GM23248 (cell line): ENCODE measurements at places on chromosomes 11 and 22. TPM values are rescaled to one million over a fixed set of nuclear protein-coding genes. Genes with fewer than 3 reads are reported as not detected.

GRCh38 chr11:64935359-64936081 lies at the start of gene GPHA2:
TSS of gene GPHA2 (minus strand) at chr11:64935893. CDS start at chr11:64935460, 433 bp downstream.
- no peaks in the 10 kb centered on the region for H3K4me1 ChIP-seq
- DNase-seq = peak; percentile 20
- H3K27ac ChIP-seq = no peak within 1 kb of the TSS

Gene KIAA1671
- total RNA-seq = 0.51 and 0.76 TPM in 2 replicates

DNA sequence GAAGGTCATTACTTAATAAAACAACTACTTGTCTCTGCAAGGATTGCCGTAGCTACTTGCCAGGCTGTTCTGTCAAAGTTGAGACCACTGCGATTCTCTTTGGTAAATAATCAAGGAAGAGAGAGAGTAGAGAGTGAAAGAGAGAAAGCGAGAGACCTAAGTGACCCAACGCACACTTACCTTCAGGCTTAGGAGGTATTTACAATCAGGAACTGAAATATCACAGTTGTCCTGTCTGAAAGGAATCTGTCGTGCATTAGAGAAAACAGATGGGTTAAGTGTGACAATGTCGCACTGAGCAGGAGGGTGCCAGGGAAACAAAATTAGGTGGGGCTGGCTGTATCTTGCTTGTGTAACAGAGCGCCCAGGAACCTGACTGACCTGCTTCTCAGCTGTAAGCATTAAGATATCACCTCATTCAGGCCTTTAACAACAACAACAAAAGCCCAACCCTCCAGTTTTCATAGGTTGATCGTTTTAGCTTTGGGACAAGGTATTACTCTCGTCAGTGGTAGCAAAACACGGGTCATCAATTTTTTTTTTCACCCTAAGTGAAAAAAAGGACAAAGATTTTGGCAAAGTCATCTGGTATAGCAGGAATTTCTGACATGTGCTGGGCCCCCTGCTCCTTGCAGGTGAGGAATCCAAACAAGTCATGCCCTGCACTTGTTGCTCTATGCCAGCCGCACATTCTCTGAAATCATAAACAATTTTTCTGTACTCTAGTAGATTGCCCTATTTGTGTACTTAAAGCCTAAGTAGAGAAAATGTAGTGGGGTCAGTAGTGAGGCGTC lies at the start of gene MUC15:
MUC15 (minus strand) TSS at position 403 of the 794 bp plus-strand sequence. CDS start 5,169 bp downstream, outside the sequence.
- no peaks in the 10 kb centered on the region for H3K4me1 ChIP-seq
- H3K27me3 ChIP-seq = no peaks in the 10 kb centered on the region
- H3K4me3 ChIP-seq = no peak within 1 kb of the TSS
- no peak for DNase-seq
- H3K27ac ChIP-seq = no peak within 1 kb of the TSS

- H3K27ac ChIP-seq = no peak within 1 kb of the TSS
- no peaks in the 10 kb centered on the region for H3K36me3 ChIP-seq
- H3K27me3 ChIP-seq = peaks cover 22% of the 10 kb centered on the region
- peak within 1 kb of the TSS; percentile 44 for H3K4me3 ChIP-seq
These were observed at the start of gene EMID1 for GRCh38 chr22:29205594-29206371. TSS of gene EMID1 (plus strand) at chr22:29205896. CDS start at chr22:29206039, 143 bp downstream.

GRCh38 chr11:68027667-68028066 lies 2.8 kb upstream of the NDUFS8 start:
- H3K27me3 ChIP-seq = no peaks in the 10 kb centered on the region
- no peak for DNase-seq
- peaks cover 37% of the 10 kb centered on the region for H3K4me1 ChIP-seq
- no peaks in the 10 kb centered on the region; the same call in 1 of the 2 replicates for H3K36me3 ChIP-seq
- H3K4me3 ChIP-seq = no peak overlapping the region

Gene TRPM5
- total RNA-seq = not detected in 2 replicates

Gene OTOG
- not detected in 2 replicates for total RNA-seq

DNA sequence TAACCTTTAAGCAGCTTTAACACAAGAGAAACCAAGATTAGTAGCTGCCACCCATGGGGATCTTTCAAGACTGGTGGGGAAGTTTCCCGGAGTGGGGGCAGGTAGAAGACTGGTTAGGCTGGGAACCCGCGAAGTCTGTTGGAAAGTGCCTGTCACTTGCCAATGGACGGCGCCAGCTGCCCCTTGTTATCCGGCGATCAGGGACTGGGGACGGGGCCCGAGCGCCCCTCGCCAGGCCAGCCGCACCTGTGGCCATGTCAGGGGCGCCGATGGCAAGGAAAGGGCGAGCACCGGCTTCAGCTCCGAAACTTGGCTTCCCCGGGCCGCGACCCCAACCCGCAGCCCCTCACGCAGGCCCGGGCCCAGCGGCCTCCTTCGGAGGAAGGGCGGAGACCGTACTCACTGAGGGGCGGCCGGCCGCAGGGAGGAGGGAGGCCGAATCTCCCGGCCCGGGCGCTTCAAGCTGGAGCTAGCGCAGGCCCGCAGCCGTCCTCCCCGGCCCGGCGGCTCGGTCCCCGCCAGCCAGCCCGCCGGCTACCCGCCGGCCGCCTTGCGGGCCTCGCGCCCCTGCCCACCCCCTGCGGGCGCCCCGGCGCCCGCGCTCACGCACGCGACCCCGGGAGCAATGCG lies 539 bp downstream of the EIF4ENIF1 start:
- H3K36me3 ChIP-seq = peaks cover 7% of the 10 kb centered on the region
- peak; percentile 76 for DNase-seq
- H3K4me1 ChIP-seq = peaks cover 17% of the 10 kb centered on the region
- peak overlapping the region; percentile 95 for H3K27ac ChIP-seq

DNA sequence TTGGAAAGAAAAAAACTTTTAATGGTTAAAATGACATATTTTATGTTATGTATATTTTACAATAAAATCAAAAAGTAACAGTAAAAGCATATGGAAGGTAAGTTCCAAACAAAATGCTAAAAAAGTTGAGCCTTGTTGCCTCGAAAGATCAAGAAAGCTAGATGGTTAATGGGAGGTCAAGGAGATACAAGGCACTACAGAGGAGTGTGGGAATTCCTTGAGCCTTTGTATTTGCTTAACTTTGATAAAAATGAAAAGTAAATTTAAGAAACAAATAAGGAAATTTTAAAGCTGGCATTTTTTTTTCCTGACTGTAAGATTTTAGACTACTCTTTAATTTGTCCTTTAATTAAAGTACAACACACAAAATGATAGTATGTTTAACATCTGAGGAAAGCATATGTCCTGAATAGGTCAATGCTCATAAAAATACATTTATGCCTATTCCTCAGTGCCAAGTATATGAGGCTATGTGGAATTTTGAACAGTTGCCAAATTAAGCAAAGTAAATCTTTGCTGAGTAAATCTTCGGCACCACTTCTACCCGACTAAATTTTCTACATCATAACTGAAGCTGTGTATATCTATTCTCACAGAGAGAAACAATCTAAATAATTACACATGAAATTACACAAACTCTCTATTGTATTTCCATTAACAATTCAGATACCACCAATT lies 108.8 kb downstream of the TTC28 start:
- H3K27ac ChIP-seq = no peak overlapping the region
- H3K36me3 ChIP-seq = no peaks in the 10 kb centered on the region
- no peak overlapping the region for H3K4me3 ChIP-seq
- no peak for DNase-seq

DNA sequence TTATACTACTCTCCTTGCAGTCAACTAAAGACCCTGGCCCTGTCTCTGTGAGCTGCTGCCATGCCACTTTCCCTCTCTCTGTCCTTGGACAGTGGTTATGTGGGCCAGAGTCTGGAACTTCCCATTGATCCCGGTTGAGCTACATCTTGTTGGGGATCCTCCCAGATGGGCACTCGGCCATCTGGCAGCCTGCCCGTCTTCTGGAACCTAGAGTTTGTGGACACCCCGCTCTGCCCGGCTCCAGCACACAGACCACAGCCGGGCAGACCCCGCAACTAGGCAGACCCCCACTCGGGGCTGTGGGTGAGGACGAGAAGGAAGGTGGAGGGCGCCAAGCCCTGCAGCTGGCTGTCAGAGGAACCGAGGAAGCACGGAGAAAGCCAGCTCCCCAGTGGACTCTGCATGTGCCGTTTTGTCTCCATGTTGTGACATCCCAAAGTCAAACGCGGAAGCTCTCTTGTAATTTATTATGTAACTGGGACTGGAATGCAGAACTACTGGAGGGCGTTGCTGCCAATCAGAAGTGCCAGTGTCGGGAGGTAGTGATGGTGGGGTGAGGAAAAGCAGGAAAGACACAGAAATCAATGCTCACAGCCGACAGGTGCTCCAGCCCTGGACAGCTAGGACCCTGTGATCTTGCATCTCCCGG lies 207.7 kb downstream of the CEP164 start:
- no peak for DNase-seq
- H3K4me1 ChIP-seq = no peaks in the 10 kb centered on the region
- peaks cover 20% of the 10 kb centered on the region for H3K27me3 ChIP-seq
- H3K4me3 ChIP-seq = no peak overlapping the region
- no peak overlapping the region for H3K27ac ChIP-seq

GRCh38 chr11:17013548-17014320 lies 480 bp downstream of the PLEKHA7 start:
- no peaks in the 10 kb centered on the region for H3K4me1 ChIP-seq
- H3K4me3 ChIP-seq = no peak overlapping the region
- peaks cover 29% of the 10 kb centered on the region for H3K27me3 ChIP-seq
- no peak overlapping the region for H3K27ac ChIP-seq
- no peaks in the 10 kb centered on the region for H3K36me3 ChIP-seq

DNA sequence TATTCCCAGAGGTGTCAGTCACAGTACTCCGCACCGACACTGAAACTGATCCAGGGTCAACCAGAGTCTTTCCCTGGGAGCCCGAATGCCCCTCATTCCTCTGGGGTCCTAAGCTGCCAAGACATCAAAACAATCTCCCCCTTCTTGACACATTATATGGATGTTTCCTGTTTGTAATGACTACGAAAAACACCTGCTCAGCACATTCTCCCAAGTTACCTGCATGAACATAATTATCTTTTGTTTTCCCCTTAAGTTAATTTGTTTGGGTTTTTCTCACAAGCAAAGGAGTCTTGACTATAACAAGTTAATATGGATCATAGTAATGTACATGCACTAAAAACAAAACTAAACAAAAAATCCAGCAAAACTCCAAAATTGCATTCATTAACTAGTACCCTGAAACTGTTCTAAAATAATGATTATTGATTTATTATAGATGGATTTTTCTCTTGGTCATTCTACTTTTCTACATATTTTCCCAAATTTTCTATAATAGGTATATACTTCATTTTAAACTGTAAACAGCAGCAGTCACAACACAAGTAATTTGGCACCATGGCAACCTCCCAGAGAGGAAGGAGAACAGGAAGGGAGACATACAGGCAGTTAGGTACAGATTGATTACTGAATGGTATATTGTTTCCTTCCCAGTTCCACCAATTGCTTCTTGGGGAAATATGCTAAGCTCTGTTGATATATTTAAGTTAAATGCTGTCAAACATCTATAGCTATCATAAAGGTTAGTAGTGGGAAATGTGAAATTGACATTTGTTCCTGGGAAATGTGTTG lies 631.5 kb downstream of the METTL15 start:
- peaks cover 20% of the 10 kb centered on the region for H3K4me1 ChIP-seq
- H3K4me3 ChIP-seq = no peak overlapping the region
- H3K36me3 ChIP-seq = no peaks in the 10 kb centered on the region
- no peak overlapping the region for H3K27ac ChIP-seq
- no peaks in the 10 kb centered on the region for H3K27me3 ChIP-seq

GRCh38 chr11:125846188-125846587 lies 13.1 kb downstream of the PATE4 start:
- no peaks in the 10 kb centered on the region for H3K27me3 ChIP-seq
- no peaks in the 10 kb centered on the region for H3K4me1 ChIP-seq
- H3K4me3 ChIP-seq = no peak overlapping the region
- no peaks in the 10 kb centered on the region for H3K36me3 ChIP-seq
- H3K27ac ChIP-seq = no peak overlapping the region

Gene TMEM45B
- not detected in 2 replicates for total RNA-seq

DNA sequence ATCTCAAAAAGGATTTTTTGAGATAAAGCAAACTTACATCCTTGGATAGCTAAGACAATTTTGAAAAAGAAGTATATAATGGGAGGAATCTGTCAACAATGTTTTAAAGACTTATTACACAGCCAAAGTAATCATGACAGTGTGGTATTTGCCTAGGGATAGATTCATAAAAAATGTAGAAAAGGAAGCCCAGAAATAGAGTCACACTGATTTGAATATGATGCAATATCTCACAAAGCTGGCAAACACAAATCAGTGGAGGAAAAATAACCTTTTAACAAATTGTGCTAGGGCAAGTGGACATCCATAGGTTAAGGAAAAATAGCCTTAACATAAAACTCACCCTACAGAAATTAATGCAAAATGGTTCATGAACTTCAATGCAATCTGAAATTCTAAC lies 6.0 kb downstream of the XKR3 start:
- no peaks in the 10 kb centered on the region for H3K36me3 ChIP-seq
- no peaks in the 10 kb centered on the region for H3K27me3 ChIP-seq
- no peak overlapping the region for H3K27ac ChIP-seq
- H3K4me1 ChIP-seq = peaks cover 17% of the 10 kb centered on the region
- peak; percentile 68 for DNase-seq

DNA sequence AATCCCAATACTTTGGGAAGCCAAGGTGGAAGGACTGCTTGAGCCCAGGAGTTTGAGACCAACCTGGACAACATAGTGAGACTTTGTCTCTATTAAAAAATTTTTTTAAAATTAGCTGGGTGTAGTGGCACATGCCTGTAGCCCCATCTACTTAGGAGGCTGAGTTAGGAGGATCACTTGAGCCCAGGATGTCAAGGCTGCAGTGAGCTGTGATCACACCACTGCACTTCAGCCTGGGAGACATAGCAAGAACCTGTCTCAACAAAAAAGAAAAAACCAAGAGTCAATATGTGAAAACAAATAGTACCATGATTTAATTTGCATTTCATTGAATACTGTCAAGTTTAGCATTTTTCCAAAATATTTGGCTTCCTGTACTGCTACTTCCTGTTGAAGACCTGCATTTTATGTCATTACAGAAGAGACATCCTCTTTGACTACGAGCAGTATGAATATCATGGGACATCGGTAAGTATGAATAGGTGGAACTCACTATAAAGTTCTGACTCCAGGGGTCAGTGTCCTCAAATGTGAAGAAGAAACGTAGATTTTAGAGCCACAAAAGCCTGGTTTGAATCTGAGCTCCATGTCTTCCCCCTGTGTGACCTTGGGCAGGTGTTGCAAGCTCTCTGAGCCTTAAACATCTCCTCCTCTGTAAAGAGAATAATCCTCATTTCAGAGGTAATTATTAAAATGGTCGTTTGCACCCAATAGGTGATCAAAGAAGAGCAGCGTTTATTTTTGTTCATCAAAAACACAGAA lies 16.0 kb downstream of the CDC45 start:
- peak; percentile 29 for DNase-seq
- no peaks in the 10 kb centered on the region for H3K27me3 ChIP-seq
- no peak overlapping the region for H3K4me3 ChIP-seq
- no peak overlapping the region for H3K27ac ChIP-seq
- peaks cover 6% of the 10 kb centered on the region; the same call in 1 of the 2 replicates for H3K4me1 ChIP-seq
- H3K36me3 ChIP-seq = no peaks in the 10 kb centered on the region

DNA sequence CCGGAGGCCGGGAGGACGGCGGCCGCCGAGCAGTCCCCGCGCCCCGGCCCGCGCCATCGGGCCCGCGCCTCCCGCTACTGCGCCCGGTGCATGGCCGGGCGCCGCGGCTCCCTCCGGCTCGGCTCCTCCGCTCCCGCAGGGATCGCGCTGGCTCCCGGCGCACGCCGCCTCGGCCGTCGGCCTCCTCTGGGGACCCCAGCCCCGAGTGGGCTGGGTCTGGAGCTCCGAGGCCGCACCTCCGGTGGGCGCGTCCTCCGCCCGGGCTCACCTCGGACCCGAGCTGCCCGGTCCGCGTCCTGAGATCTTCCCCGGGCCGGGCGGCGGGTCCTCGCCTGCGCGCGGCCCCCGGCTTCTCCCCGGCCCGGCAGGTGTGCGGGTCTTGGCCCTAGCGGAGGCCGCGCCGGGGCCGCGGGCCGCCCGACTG lies 251 bp downstream of the SHISA8 start:
- peaks cover 5% of the 10 kb centered on the region for H3K4me1 ChIP-seq
- no peak overlapping the region for H3K27ac ChIP-seq
- H3K36me3 ChIP-seq = no peaks in the 10 kb centered on the region
- peaks cover 57% of the 10 kb centered on the region for H3K27me3 ChIP-seq

Gene OR2AG1
- not detected in 2 replicates for total RNA-seq

Gene RIC3
- not detected in 2 replicates for total RNA-seq
